ENCODE measurements at places on chromosomes 4 and X.

GRCh38 chrX:20438871-20439526 is 172.3 kb upstream of the RPS6KA3 start:
- DNase-seq: no peak

DNA sequence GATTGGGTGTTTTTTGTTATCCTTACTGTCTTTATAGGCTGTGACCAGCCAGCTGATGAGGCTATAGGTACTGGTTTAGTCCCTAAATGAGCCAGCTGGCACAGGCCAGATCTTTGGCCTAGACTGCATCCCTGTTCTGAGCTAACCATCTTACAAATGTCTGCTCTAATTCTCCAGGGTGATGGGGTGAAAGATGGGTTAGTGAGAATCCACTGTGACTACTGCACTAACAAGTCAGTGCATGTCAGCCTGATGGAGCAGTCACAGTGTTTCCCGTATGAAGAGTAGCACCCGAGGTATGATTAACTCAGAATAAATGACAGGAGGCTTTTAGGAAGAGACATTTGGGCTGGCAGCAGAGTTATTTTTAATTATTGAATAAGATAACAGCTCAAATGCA is 181.0 kb downstream of the DCTD start:
- DNase-seq: no peak

DNA sequence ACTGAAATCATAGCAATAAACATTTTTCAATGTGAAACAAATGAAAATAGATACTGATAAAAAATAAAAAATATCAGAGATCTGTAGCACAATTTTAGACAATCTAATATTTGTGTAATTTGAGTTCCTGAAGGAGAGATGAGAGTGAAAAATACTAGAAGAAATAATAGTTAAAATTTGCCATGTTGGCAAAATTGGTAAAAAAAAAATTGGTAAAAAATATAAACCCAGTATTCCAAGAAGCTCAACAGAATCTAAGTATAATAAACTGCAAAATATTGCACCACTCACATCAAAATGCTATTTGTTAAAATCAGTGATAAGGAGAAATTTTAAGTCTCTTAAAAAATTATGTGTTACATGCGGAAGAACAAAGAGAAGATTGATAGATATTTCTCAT is 1680.7 kb downstream of the PCDH7 start:
- DNase-seq: no peak

- DNase-seq: no peak
These were observed 56.6 kb downstream of the INTS12 start for GRCh38 chr4:105651884-105652283.

GRCh38 chr4:60805500-60806313 is 394.4 kb upstream of the ADGRL3 start:
- peak; percentile 1 for DNase-seq

DNA sequence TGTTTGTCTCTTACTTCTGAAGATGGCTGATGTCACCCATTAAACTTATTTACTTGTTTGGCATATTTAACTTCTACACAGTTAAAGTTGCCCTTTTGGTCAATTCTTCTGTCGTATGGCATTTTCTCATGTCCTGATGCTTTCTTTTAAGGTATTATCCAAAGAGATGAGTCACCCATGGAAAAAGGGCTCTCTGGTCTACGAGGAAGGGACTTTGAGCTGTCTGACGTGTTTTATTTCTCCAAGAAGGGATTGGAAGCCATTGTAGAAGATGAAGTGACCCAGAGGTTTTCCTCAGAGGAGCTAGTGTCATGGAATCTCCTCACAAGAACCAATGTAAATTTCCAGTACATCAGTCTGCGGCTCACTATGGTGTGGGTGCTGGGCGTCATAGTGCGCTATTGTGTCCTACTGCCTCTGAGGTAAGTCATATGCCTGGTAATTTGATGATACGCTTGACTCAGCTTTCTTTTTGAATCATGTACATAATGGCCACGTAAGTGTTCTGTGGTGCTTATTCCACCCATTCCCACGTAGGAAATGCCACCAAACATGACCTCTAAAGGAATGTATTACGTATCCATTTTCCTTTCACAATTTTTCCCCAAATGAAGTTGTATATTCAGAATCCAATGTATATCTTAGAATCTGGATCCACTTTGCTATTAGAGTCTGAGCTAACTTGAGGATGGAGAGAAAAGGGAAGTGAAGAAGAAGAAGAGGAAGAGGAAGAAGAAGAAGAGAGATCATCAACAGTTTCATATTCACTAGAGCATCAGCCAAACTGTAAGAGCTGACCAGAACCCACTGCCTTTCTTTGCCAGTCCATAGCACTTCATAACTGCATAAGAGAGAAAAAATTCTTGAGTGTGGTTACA is 45.7 kb downstream of the GPAT3 start:
- no peak for DNase-seq

GRCh38 chr4:32909053-32909452 is 2188.9 kb downstream of the PCDH7 start:
- DNase-seq: no peak

DNA sequence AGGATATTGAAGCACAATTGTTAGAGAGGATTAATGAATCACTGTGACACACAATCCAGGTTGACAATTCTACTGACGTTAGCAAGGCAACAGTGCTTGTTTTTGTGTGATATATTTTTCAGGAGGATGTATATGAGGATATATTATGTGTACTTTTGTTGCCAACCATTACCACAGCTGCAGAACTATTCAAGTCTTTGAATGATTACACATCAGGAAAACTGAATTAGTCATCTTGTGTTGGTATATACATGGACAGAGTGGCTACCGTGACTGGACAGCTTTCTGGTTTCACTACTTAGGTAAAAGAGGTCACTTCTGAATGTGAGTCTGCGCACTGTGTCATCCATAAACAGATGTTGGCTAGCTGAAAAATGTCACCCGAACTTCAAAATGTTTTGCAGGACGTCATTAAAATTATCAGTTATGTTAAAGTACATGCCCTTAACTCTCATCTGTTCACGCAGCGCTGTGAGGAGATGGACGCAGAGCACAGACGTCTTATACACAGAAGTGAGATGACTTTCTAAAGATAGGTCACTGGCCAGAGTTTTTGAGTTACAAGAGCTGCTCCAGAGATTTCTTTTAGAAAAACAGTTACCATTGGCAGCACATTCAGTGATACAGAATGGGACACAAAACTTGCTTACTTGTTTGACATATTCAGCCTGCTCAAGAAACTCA is 69.0 kb downstream of the MRPL1 start:
- DNase-seq: no peak

DNA sequence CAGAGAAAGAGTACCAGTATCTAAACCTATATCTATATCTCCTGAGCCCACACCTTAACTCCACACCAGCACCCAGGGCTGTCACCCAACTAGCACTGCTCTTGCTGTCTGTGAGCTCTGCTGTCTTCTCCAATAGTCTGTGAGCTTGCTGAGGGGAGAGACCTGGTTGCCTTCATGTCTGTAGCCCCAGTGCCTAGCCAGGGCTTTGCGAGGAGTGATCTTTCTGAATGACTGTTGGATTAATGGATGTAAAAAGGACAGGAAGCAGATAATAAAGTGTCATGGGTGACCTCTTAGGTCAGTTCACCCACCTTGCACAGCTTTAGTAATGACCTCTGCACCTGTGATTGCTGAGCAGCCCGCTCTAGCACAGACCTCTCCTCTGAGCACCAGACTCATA is 30.5 kb downstream of the CNGA2 start:
- DNase-seq: no peak

- no peak for DNase-seq
These were observed 15.9 kb upstream of the UBE2D3 start for GRCh38 chr4:102843273-102843672.

GRCh38 chrX:3290561-3290960 is 55.9 kb downstream of the MXRA5 start:
- DNase-seq: no peak

- DNase-seq: no peak
These were observed 63.1 kb upstream of the CITED1 start for GRCh38 chrX:72368796-72369195.

GRCh38 chr4:124854968-124855367 is 142.4 kb upstream of the ANKRD50 start:
- DNase-seq: no peak

GRCh38 chr4:136395212-136395722 is 1137.0 kb downstream of the PCDH18 start:
- no peak for DNase-seq

- DNase-seq: no peak
These were observed 11.2 kb upstream of the DCAF12L2 start for GRCh38 chrX:126177133-126177840.

DNA sequence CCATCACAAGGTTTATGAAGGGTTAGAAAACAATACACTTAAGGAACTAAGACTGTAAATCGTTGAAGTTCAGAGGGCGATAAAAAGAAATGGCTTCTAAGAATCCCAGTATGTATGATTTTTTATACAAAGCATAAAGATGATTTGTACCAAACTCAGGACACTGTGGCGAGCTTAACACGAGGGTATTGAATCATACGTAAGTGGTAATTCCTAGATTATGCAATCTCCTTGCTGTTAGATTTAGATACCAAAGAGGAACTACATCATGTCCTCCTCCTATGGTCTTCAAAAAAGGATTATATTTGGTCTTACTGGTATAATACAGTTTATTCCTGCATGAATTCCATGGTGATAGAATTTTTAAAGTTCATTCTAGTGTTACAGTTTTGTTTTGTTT is 23.9 kb downstream of the NFKB1 start:
- DNase-seq: no peak

GRCh38 chr4:5040856-5041620 is 10.2 kb upstream of the STK32B start:
- DNase-seq: no peak

GRCh38 chrX:147570483-147570882 is 341.2 kb upstream of the FMR1 start:
- DNase-seq: no peak

DNA sequence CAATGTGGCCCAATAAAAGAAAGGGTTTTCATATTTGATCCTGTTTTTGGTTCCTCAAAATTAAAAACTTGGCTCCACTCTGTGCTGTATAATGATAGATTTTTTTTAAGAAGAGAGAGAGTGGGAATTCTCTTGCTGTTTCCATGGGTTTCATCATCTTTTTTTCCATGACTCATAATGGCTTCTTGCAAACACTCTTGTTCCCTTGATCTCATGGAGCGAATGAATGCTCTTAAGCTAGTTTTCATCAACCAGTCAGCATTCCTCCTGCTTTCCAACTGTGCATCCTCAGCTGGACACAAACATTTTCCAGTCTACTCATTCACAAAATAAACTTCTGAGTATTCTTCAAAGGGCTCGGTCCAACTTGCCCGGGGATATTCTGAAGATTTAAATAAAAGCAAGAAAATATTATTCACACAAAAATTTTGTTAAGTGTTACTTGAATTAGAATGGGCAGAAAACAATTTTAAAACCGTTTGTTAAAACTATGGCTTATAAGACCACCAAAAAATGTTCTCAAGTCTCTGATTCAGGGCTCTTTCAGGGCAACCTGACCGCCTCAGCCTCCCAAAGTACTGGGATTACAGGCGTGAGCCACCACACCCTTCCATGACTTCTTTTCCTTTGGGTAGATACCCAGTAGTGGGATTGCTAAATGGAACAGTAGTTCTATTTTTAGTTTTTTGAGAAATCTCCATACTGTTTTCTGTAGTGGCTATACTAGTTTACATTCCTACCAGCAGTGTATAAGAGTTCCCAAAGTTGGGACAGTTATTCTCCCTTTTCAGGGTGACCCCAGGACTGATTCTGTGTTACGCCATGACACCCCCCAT is 64.7 kb downstream of the TMEM156 start:
- DNase-seq: no peak

- no peak for DNase-seq
These were observed 19.4 kb upstream of the HGFAC start for GRCh38 chr4:3422241-3422801.

GRCh38 chrX:40158036-40158706 is 60.4 kb upstream of the BCOR start:
- DNase-seq: no peak

DNA sequence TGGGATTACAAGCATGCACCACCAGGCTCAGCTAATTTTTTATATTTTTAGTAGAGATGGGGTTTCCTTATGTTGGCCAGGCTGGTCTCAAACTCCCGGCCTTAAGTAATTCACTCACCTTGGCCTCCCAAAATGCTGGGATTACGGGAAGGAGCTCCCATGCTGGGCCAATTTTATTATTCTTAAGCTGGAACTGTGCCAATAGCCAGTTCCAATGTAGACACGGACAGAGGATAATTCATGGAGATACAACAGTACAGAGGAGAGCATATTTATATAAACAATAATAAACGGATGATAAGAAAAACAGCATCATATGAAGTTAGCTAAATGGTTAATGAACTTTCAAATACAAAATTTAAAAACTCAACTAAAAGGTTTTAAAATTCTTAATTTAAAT is 87.8 kb downstream of the PPA2 start:
- no peak for DNase-seq

DNA sequence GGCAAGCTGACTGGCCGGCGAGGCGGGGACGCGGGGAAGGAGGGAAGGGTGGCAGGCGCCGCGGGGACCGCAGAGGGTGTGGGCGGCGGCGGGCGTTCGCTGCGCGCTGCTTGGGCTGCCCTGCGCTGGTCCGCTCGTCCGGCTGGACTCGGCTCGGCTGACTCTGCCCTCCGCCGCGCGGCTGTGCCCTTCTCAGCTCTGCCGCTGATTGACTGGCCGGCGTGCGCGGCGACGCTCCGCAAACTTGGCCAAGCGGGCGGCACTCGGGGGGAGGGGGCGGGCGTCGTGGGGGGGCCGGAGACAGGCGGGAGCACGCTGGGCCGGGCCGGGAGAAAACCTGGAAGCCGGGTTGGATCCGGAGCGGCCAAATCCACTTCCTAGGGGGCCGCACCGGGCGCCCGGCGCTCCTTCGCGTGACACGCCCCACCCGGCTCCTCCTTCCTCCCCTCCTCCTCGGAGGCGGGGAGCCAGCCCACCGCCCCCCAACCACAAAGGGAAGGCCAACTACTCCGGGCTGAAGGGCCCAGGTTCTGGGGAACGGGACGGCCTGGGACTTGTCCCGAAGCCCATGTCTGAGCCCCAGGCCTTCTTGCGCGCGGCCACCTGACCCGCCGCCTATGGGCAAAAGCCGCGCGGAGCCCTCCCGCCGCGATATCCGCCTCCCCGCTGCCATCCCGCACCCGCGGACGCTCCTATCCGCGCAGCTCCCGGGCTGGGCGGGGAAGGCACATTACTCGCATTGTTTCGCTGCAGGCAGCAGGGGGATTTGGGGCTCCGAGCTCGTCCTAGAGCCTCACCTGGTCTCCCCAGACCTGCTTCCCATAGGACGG is at the start of gene GPC4:
Gene GPC4, minus strand, starts transcription at position 214 of the 830 bp plus-strand sequence. CDS start 524 bp downstream, outside the sequence.
- no peak for DNase-seq

DNA sequence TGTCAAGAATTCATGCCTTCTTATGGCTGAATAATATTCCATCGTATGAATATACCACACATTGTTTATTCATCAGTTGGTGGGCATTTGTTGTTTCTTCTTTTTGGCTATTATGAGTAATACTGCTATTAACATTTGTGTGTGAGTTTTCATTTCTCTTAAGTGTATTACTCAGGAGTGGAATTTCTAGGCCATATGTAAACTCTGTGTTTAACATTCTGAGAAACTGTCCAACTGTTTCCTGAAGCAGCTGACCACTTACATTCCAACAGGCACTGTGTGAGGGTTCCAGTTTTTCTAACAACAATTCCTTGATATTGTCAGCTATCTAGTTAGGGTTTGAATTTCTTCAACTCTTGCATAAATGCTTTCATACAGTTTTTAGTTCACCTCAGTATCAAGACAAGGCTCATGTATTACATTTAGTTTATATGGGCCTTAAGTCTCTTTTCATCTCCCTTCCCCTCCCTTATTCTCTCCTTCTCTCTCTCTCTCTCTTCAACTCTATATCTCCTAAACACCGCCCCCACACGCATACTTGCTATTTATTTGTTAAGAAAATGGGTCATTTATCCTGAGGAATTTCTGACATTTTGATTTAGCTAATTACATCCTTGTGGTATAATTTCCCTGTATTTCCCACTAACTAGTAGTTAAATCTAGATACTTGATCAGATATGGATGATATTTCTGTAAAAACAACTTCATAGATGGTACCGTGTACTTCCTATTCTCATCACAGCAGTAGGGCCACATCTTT is 77.4 kb downstream of the WDR19 start:
- no peak for DNase-seq

Data from iPS DF 19.7 (cell line).